ENCODE measurements at places on chromosomes 16 and 17.

DNA sequence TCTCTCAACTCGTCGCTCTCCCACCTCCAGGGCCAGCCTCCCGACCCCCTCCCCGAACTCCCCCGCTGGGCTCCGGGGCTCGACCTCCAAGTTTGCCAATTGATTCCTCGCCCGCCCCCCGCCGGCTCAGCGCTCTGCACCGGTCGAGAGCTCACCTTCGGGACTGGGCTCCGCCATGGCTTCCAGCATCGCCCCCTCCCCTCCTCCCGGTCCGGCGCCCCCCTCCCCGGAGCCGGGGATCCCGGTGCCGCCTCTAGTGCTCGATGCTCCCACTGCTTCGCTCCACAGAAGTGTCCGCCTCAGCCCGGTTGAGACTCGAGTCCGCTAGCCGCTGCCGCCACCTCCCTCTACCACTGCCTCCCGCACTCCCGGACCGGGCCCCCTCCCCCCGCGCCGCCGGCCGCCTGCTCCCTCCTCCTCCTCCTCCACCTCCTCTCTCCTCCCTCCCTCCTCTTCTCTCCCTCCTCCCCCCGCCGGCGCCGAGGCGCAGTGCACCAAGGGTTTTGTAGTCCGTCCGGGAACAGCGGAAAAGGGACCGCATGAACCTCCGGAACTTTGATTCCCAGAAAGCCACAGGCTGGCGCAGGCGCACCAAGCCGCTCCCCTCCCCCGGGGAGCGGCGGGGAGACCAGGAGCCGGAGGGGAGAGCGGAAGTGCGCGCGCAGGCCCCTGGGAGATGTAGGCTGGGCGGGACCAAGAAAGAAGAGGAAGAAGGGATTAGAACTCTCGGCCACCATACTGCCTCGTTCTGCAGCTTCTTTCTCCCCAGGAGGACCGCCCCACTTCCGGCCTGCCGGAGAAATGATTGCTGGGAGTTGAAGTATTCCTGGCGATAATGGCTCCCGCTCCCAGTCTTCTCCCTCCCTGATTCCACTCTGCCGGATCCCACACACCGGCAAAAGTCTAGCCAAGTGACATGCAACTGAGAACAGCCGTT is at the start of gene PHF23:
Gene PHF23, minus strand, starts transcription at position 367 of the 937 bp plus-strand sequence. Its CDS starts 178 bp downstream, at position 189.
- DNase-seq = peak; percentile 91

DNA sequence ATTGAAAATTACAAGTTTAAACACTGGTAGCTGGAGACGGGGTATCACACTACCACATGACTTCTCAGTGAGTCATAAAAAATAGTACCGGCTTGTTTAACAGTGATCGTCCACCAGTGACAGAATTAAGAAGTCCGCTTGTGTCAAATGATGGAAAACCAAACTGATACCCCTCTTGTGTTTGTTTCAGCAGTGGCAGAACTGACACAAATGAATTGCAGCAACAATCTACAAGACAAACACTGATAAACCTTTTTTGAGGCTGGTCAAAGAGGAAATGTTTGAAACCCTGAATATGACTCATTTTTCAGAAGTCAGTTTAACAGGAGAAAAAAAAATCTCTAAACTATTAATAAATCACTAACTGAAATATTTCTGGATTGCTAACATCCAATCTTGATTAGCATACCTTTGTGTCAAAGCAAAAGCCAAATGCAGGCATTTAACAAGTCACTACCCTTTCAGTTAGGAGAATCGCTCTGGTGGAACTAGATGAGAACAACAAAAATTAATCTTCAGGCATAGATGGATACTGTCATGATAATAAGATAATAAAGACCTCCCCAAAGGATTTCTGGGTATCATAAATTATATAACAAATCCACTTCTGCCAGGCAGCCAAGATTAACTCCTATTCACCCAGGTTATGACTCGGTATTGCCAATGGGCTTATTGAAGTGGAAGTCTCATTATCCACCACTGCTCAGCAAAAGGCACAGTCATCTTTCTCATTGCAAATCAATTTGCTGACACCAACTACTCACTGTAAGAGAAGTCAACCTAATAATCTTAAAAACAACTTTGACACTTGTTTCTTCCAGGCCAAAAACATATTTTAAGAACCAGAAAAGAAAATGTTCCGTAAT is 20.8 kb downstream of the DCUN1D3 start:
- DNase-seq = no peak

DNA sequence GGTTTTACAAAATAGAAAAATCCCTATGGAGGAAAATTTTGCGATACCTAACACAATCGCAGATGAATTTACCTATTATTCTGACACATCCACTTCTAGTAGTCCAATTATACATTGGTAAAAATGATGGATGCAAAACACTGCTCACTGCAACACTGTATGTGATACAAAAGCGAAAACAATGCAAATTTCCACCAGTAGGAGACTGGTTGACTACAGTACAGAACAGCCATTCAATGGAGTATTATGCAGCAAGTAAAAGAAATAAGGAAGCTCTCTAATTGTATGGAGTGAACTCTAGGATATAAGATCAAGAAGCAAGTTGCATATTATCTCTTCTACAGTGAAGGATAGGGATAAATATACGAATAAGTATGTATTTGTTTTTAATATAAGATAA is 48.5 kb downstream of the SETD6 start:
- DNase-seq = no peak

GRCh38 chr17:19805006-19805405 is 56.9 kb upstream of the ALDH3A1 start:
- DNase-seq = no peak

- no peak for DNase-seq
These were observed 372.7 kb upstream of the ZFHX3 start for GRCh38 chr16:73420676-73421075.

DNA sequence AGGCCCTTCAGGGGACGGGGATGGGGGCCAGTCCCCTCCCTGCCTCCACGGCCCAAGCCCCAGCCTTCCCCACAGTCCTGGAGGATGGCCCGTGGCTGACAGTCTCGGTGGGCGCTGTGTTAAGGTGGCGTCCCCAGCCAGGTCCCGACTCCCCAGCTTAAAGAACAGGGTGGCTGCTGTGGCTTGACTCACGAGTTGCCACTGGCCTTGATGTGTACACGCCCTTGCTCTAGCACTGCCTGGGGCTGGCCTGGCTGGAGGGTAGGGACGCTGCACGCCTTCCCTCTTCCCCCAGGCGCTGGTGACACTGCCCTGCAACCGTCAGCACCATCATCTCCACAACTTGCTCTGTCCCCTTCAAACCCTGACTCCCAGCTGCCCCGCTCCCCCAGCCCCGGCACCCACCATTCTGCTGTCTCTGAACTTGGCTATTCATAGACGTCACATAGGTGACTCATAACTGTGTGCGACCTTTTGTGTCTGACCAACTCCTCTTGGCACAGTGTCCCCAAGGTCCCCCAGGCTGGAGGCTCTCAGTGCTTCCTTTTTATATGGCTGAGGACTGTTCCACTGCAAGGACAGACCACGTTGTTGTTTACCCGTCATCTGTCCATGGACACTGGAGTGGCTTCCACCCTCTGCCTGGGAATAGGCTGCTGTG is 6.3 kb downstream of the GNPTG start:
- no peak for DNase-seq

DNA sequence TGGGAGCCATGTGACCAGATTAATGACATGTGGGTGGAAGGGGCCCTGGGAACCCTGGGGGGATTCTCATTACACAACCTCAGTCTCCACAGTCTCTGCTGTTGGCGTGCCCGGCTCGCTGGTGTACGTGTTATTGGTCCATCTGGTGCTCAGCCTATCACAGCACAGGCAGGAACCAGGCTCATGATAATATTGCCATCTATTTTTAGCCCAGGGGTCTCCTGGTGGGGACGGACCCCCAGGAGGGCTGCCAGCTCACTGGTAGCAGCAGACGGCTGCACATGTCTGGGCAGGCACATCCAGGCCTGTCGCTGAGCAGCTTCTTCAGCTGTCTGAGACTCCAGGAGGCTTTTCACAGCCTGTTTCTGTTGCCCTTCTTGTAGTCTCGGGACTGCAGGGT is 123.8 kb downstream of the RAB11FIP4 start:
- DNase-seq = no peak

- DNase-seq = no peak
These were observed 473.9 kb downstream of the XYLT1 start for GRCh38 chr16:16996827-16997226.

GRCh38 chr17:57745242-57745641 is at the start of gene CCDC182:
TSS of gene CCDC182 (minus strand) at chr17:57745299. CDS start at chr17:57745272, 27 bp downstream.
- no peak for DNase-seq

GRCh38 chr17:65553646-65554552 is 7.5 kb downstream of the AXIN2 start:
- DNase-seq = no peak
